PC-3 (cell line): ENCODE measurements at places on chromosomes 2 and 18.

DNA sequence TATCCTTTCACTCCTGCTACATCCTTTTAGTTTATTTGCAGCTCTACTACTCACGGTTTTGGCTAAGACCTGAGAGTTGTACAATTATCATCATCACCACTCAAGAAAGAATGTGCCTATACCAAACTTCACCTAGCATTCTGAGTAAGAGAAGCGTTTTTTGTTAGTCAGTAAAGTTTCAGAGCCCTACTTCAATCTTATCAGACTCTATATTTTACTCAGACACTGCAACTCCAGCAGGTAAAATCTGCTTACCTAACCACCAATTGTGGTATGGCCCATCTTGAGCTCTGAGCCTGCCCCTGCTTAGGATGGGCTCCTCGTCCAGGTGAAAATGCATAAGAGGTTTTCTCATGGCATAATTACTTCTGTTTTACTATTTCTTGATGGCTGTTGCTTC, 37.1 kb downstream of the ICOS start:
- DNase-seq = no peak

DNA sequence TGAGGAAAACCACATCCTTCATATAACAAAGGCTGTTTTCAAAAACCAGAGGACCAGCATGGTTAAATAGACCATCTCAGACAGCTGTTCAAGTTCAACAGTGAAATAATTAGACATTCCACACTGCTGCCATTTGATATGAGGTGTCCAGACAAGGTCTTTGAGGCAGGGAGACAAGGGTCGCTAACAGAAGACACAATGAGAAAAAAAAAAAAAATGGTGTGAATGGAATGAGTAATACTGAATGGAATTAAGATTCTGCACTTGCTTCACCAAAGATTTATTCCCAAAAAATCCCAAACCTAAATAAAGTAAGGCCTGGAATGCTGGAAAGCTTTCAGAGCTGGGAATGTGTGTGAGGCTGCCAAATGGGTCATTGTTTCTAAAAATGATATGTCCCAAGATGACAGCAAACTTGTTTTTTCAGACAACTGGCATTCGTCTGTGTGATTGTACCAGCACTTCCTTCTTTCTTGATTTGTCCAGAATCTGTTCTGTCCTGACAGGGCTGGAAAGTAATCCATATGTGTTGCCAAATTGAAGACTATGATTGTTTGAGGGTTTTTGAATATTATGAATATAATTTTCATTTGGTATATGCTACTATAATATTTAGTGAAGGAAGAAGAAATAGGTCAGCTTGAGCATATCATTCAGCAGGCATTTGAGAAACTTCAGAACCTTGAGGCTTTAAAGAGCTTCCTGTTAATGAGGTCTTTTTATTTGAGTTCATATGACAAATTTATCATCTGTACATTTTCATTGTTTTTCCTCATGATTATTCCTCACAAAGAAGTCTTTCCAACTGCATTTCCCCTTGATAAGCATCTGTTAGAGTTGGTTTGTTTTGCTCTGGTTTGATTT, 85.2 kb upstream of the ITGA4 start:
- no peak for DNase-seq

GRCh38 chr2:219469186-219469724, 29.4 kb upstream of the GMPPA start:
- DNase-seq = peak; percentile 50

GRCh38 chr2:65071499-65072180, 15.4 kb downstream of the CEP68 start:
- DNase-seq = peak; percentile 75

DNA sequence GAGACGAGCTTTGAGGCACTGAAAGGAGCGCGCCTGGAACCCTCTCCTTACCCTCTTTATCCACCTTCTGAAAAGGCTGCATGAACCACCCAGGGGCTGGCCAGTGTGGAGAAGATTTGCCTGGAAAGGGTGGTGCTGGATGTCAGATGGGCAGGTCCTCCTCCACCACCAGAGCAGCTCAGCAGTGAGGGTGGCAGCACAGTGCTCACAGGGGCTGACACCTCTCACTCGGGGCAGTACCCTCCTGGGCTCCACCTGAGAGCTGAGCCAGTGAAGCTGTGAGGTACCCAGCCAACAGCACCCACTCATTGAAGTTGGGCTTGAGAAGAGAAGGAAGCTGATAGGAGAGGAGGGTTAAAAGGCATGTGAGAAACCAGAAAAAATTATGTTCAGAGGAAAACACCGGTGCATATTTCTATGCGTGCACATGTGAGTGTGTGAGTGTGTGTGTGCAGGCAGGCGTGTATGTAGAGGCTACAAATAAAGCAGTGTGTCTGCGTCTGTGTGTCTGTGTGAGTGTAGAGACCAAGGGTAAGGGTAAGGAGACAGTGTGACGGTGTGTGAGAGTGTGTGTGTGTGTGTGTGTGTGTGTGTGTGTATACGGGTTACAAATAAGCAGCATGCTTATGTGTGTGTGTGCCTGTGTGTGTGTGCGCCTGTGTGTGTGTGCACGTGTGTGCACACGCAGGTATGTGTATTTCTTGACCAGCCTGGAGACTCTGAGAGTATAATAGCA, 40.7 kb downstream of the TEX44 start:
- DNase-seq = no peak

- DNase-seq = peak; percentile 88
Measured at GRCh38 chr2:42169100-42169873, at the start of gene EML4. TSS of gene EML4 (plus strand) at chr2:42169353. CDS start at chr2:42169612, 259 bp downstream.

GRCh38 chr2:28986429-28986828, 5.3 kb downstream of the TOGARAM2 start:
- no peak for DNase-seq

- DNase-seq = no peak
Measured at GRCh38 chr2:21800356-21800755, 676.6 kb downstream of the TDRD15 start.

DNA sequence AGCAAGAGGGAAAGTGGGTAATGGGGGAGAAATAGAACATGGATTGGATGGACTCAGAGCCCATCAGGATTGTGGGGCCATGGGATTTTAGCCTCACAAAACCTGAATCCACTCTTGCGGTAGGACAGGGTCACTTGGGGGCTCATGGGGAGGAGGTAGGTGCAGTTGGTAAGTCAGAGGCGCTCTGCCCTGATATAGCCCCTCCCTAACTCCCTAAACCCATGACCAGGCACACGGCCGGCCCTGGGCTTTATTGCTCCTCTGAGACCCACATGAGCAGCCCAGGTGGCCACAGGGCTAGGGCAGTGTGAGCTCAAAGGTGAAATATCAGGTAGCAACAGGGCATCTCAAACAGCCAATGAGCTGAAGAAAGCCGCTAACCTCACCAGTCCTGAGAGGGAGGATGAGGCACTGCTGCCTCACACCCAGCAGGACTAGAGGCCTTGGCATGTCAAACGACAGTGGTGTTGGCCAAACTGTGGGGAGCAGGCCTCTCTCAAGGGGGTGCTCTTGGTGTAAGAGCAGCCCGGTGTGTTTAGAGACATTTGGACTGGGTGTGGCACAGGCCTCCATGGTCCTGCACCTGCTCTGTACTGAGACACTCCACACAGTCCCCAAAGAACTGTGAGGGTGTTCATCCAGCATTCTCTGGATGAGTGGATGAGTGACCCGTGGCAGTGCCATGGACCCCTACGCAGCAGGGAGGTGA, 90.8 kb upstream of the HS6ST1 start:
- DNase-seq = no peak

DNA sequence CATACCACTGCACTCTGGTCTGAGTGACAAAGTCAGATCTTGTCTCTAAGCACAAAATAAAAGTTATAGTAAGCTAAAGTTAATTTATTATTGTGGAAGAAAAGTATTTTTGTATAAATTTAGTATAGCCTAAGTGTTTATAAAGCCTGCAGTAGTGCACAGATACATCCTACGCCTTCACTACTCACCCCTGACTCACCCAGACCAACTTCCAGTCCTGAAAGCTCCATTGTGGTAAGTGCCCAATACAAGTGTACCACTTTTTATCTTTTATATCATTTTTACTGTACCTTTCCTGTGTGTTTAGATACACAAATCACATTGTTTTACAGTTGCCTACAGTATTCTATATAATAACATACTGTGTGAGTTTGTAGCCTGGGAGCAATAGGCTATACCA, 57.5 kb downstream of the UBE2E3 start:
- peak; percentile 67 for DNase-seq
